ENCODE measurements at places on chromosomes 5 and 9.

DNA sequence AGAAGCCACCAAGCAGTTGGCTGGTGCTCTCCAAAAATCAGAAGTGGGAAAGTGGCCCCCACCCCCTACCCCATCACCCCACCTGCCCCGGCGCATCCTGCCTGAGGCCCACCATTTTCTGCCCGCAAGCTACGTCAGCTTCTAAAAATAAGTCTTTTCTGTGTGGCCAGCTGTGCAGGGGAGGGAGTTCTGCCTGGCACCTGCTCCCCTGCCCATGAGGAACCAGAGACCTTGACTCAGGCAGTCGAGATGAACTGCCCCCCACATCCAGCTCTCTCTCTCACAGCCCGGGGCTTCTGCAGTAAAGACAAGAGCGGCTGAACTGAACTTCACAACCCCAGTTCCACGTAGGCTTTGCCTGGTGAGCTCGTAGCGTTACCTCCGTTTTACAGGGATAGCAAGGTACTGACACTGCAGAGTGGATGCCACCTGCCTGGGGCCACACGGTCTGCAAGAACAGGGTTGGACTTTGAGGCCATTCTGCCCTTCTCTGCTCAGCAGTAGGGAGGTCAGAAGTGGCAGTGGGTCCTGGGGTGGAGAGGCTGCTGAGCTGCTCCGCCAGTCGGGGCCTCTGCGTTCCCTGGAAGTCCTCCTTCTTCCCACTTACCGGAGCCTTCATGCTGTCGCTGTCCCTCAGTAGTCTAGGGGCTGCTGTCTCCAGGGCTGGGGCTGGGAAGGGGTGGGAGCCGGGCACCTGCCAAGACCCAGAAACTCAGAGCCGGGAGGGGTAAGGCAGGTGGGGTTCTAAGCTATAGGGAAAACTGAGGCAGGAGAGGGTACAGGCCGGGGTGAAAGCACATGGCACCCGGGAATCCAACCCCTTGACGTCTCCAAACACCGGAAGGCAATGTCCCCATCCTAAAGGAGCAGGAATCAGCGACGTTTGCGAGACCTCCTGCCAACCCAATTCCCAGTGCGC, 781 bp downstream of the ST6GALNAC4 start:
- DNase-seq, result no peak

DNA sequence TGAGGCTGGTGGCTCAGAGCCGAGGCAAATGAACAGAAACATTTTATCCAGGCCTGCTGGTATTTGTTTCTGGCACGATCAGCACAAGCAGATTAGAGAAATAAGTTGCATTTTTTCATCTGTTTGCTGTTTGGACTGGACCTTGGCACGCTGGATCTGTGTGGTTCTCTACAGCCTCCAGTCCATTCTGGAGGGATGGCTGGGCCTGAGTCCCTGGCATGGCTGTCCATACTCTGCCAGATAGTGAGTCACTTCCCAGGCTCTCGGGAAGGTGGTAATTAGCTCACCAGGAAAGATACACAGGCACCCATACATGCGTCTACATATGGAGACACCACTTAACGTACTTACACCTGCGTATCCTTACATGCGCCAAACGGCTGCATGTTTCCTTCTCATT, 78.6 kb downstream of the SPRY4 start:
- DNase-seq, result no peak

DNA sequence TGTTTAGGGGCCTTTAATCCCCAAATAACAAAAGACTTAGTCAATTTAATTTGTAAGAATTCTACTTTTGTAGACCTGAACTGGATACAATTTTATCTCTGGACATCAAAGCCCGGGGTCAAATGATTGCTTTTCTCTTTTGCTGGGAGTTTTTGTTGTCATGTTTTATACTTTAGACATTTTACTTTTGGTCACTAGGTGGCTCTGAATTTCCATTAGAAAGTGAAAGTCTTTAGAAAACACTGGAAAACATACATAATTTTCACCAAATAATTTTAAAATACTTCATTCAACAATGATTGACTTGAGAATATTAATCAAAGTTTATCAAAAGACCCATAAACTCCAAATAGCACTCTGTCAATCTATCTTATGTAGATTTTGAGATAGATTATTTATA, 2.8 kb upstream of the PCA3 start:
- DNase-seq, result no peak

- DNase-seq, result no peak
Observed at GRCh38 chr5:3489239-3489843, 106.3 kb upstream of the IRX1 start.

- DNase-seq, result no peak
Observed at GRCh38 chr5:87948486-87948885, 320.2 kb downstream of the TMEM161B start.

DNA sequence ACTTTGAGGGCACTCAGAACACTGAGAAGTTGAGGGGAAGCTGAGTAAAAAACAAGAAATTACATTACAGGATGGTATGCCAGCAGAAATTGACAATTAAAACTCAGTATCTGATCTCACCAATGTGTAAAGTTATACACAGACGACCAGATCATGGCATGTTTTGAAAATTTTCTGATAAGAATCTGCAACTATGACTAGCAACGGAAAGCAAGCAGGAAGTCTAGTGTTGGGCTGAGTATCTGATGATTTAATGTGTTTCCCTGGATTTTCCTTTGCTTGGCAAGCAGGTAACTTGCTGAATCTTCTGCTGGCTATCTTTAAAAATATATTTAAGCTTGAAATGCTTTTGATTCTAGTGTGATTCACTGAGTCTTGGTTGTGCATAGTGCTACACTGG, 5.2 kb upstream of the GCNT4 start:
- DNase-seq, result no peak

DNA sequence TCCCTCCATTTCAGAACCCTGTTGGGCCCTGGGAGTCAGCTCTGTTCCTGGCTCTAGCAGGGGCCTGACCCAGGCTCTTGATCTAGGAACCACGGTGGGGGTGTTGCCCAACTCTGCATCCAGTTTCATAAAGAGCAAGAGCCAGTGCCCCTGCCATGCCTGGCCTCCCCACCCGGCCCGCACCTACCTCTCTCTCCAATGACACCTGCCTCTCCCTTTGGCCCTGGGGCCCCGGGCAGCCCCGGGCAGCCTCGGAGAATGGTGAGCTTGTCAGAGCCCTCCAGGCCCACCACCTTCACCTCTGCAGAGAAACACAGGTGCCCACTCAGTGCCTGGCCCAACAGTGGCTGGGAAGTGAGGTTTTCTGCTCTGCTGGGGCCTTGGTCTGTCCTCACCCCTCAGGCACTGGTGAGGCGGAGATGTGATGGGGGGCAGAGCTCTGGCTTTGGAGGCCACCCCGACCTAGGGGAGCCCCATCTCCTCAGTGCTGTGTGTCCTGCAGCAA, 1.5 kb downstream of the FCN1 start:
- DNase-seq, result no peak

- DNase-seq, result no peak
Observed at GRCh38 chr9:15512204-15512603, 1.4 kb upstream of the PSIP1 start.

DNA sequence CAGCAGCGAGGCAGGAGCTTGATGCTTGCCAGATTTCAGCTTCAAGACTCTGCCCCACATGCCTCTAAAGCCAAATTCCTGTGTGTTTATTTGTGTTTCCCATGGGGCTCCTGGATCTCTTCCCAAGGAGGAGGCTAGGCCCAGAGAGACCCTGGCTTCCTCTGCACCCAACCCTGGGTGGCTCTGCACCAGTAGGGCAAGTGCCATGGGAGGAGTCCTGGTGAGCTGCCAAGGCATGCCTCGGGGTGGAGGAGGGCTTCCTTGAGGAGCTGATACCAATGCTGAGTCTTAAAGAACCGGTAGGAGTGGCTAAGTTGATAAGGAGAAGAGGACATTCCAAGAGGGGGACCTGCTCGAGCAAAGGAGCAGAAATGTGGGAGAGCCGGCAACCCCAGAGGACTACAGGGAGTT, 6.8 kb upstream of the TIFAB start:
- no peak for DNase-seq

GRCh38 chr5:109486200-109486804, 76.5 kb upstream of the PJA2 start:
- DNase-seq, result no peak

GRCh38 chr5:154313360-154314017, 123.0 kb downstream of the GALNT10 start:
- no peak for DNase-seq

DNA sequence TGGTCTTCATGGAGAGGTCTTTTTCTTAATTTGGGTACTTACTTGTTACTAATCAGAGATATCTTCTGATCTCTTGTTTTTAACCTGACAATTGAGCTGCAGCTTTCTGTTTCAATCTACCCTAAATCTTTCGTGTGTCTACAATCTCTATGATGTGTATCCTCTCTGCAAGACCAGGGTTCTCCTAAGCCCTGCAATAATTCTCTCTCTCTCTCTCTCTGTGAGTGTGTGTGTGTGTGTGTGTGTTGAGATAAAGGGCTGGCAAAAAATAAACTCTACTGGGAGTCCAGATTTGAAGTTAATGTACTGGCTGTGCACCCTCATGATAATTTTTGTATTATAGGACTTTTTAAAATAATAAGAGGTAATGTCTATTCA, 57.8 kb upstream of the FBXL7 start:
- DNase-seq, result no peak

DNA sequence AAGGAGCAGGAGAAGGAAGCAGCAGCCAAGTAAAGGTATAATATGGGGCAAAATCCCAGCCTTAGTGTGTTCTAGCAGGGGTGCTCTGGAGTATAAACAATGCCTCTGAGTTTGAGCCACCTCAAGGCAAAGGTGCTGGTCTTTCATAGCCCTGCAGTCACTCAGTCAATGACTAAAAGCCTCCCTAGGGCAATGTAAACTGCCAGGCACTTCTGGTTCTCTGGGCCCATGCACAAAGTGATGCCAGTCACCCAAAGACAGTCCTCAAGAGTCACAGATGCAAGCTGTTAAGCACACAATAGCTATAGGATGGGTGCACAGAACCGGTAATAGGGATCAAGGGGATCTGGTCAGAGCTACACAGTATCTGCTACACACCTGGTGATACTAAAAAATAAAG, 12.6 kb downstream of the ZBTB5 start:
- DNase-seq, result no peak

GRCh38 chr9:94983552-94983951, 257.1 kb downstream of the AOPEP start:
- DNase-seq, result no peak

DNA sequence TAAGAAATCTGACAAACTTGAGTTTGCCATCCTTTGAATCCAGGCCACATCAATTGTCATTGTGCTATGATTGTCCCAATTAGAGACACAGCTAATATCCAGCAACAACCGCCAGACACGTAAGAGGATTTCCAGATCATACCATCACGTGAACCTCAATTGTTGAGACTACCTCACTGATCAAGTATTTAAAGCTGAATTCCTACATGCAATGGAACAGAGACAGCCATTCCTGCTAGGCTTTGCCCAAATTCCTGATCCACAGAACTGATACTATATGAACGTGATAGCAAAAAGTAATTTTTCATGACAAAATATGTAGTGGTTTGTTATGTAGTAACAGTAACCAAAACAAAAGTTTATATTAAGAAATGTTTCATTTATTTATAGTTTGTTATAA, 657.7 kb downstream of the PRR16 start:
- DNase-seq, result no peak

- DNase-seq, result no peak
Observed at GRCh38 chr5:66728049-66728448, 131.9 kb downstream of the MAST4 start.

DNA sequence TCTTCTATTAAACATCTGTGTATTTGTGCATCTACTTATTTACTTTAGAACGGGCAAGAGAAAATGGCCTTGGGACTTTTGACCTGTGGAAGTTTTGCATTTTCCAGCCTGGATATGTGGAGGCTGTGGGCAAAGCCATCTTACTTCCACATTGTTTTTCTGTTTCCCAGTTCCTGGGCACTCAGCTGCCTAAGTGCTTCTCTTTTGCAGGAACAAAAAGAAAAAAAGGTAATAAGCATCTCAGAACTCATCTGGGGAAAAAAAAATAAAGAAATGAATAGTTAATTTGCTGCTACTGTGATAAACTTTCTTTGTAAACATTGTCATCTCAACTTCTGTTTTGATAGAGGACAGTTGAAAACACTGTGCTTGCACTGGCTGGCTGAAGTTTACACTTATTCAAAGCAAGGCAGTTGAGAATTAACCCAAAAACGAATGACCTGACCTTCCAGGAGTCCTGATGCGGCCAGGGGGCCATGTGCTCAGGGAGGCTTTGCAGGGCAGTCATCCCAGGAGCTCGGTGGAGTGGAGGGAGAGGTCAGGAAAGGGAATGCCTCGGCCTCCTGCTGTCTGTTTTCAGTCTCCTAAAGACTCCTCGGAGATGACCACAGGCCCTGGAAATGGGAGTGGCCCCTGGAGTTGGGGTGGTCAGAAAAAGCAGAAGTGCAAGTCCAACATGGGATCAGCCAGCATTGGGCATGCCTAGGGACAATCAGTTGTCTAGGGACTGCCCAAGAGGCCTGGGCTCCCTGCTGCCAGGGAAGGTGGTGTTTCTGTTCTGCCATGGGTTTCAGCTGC, 75.5 kb downstream of the RAI14 start:
- no peak for DNase-seq

GRCh38 chr5:145598983-145599382, 236.2 kb downstream of the PRELID2 start:
- DNase-seq, result no peak

- no peak for DNase-seq
Observed at GRCh38 chr9:28135549-28135948, 562.3 kb upstream of the C9orf72 start.

DNA sequence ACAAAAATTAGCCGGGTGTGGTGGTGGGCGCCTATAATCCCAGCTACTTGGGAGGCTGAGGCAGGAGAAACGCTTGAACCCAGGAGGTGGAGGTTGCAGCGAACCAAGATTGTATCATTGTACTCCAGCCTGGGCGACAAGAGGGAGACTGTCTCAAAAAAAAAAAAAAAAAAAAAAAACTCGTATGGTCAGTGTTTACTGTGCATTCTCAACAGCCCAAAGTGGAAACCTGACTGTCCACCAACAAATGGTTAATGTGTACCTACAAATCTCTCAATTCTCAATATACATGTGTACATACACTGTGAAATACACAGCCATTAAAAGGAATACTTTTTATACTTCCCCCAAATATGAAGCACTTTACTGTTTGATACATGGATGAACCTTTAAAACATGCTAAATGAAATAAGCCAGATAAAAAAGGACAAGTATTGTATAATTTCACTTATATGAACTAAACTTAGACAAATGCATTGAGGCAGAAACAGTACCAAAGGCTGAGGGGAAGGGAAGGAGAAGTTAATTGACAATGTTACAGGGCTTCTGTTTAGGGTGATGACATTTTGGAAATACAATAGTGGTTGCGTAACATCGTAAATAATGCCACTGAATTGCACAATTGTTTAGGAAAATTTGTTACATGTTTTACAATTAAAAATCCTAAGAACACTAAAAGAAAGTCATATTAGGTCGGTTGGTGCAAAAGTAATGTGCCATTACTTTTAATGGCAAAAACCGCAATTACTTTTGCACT, 16.5 kb downstream of the DNAJA1 start:
- DNase-seq, result no peak

Measured in stimulated activated CD4-positive, alpha-beta T cell treated with anti-CD3 and anti-CD28 coated beads, Interleukin-4, amount 100 ng/mL, for 4 hours (primary cell).